Thyroid gland (tissue), 4 donors: ENCODE measurements at places on chromosomes 5 and 9. TPM values are rescaled to one million over a fixed set of nuclear protein-coding genes. Genes with fewer than 3 reads are reported as not detected.

GRCh38 chr9:104843644-104844240 lies 79.8 kb downstream of the NIPSNAP3B start:
- no peak overlapping the region for H3K27ac ChIP-seq
- no peaks in the 10 kb centered on the region for H3K27me3 ChIP-seq

GRCh38 chr9:126470241-126470993 lies 143.3 kb upstream of the LMX1B start:
- H3K27ac ChIP-seq, result no peak overlapping the region
- no peaks in the 10 kb centered on the region for H3K36me3 ChIP-seq
- no peaks in the 10 kb centered on the region for H3K4me1 ChIP-seq
- no peaks in the 10 kb centered on the region for H3K27me3 ChIP-seq
- no peak for DNase-seq

- H3K4me3 ChIP-seq, result no peak overlapping the region
- H3K4me1 ChIP-seq, result peaks cover 19% of the 10 kb centered on the region
- no peak for DNase-seq
- H3K36me3 ChIP-seq, result no peaks in the 10 kb centered on the region
- H3K27ac ChIP-seq, result no peak overlapping the region
Measured at GRCh38 chr9:112069318-112070169, 105.6 kb downstream of the SUSD1 start.

DNA sequence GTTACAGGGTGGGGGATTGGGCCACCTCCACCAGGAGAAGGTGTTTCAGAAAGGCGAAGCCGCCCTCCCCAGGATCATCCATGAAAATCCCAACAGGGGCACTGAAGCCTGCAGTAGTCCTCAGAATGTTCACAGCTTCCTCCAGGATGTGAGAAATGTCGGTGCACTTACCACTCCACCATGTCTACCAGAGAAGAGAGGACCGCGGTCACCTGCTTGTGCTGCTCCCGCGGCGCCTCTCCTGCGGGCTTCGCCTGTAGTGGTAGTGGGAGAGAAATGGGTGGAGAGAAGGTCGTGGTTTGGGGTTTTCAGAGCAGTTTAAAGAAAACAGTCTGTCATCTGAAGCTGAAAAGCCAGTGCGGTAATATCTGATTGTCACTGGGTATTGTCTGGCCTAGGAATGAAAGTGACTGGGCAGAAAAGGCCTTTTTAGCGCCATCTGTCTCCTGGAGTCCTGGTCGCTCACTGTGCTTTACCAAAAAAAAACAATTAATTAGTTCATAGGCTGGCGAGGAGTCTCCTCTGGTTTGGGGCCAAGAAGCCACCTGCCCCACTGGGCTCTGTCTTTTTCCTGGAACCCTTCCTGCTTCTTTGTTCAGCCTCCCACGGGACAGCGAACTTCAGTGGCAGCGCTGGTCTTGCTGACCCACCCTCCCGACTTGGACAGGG lies 23.0 kb upstream of the PPP1R26 start:
- H3K4me1 ChIP-seq, result no peaks in the 10 kb centered on the region
- no peak overlapping the region for H3K27ac ChIP-seq
- no peaks in the 10 kb centered on the region for H3K36me3 ChIP-seq
- no peak overlapping the region for H3K4me3 ChIP-seq

DNA sequence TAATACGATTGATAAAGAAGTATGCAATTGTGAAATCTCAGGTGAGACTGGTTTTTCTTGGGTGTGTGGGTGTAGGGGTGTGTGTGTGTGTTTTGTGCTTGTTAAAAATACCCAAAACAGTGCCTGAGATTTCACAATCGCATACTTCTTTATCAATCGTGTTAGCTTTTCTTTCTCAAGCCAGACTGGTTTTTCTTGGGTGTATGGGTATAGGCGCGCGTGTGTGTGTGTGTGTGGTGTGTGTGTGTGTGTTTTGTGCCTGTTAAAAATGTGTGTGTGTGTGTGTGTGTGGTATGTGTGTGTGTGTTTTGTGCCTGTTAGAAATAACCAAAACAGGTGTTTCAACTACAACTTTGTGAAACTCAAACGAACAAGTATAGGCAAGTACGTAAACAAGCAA lies 53.7 kb downstream of the CERT1 start:
- peak; percentile 20 for DNase-seq
- no peaks in the 10 kb centered on the region for H3K27me3 ChIP-seq
- H3K4me3 ChIP-seq, result no peak overlapping the region
- H3K36me3 ChIP-seq, result no peaks in the 10 kb centered on the region

DNA sequence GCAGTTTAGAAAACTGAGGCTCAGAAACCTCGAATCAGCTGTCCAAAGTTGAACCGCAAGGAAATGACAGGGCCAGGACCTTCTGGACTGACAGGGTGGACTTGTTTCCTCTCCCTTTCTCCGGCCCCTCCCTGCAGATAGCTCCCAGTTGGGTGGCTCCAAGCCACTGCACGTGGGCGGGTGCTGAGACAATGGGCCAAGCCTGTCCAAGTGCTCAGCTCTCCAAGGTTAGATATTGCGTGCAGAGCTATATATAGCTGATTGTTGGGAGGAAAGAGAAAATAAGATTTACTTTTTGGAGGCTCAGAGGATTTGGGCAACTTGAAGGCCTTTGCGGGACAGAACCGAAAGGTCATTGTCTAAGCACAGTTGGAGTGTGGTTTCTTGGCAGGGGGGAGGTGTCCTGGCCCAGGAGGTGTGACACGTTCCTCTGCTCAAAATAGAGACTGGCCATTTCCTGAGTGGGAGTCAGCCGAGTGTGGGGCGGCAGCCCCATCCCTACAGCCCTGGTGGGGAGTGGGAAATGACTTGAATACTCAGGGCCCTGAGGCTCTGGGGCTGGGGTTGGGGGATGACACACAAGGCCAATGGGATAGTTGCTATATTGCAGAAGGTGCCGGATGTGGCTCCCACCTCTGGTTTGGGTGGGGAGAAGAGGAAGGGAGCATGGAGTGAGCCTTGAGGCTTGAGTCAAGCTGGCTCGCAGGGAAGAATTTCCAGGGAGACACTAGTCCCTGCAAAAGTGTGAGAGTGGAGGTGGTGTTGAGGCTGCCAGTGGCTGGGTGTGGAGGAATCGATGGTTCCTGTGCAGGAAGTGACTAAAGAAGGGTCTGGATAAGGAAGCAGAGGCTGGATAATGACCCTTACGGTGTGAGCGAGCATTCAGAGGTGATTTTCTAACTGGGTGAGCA lies 44.4 kb upstream of the SMAD5 start:
- no peaks in the 10 kb centered on the region for H3K36me3 ChIP-seq
- peak overlapping the region; percentile 8 for H3K27ac ChIP-seq
- peaks cover 11% of the 10 kb centered on the region for H3K4me1 ChIP-seq
- no peaks in the 10 kb centered on the region for H3K27me3 ChIP-seq
- peak; percentile 86 for DNase-seq

DNA sequence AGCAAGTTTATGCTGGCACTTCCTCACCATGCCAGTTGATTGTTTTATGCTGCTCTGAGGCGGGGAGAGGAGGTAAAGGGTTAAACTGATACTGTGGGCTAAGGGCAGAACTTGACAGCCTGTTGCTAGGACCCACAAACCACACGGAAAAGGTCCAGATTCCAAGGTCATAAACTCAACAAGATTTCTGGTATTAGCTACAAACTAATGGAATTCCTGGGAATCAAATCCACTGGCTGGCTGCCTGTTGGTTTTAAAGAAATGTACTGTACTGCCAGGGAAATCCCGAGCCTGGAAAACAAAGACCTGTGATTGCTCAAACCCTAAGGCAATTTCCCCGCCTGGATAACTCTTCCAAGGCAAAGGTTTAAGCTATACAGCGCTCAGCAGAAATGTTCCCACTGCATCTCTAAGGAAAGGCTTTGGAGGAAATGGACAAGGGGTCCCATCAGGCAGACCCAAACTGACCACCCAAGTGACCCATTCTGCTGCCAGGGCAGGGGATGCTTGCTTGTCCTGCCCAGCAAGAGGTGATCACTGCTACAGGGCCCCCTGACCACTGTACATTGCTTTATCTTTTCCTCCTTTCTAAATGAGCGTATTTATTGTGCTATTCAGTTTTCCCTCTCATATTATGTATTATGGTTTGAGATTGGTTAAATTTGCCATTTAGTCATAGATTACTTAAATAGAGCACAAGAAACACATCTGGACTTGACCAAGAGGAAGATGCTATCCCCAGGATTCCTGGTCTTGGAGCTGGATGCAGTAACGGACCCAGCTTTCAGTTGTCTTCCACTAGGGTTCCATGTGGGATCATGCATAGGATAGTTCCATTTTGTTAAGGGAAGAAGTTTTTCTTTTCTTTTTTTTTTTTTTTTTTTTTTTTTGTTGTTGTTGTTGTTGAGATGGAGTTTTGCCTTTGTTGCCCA lies 124.3 kb downstream of the SUSD1 start:
- DNase-seq, result no peak
- no peaks in the 10 kb centered on the region for H3K27me3 ChIP-seq
- no peaks in the 10 kb centered on the region for H3K36me3 ChIP-seq
- no peak overlapping the region for H3K27ac ChIP-seq
- H3K4me3 ChIP-seq, result no peak overlapping the region
- peaks cover 7% of the 10 kb centered on the region for H3K4me1 ChIP-seq

Gene KIAA1191
- total RNA-seq, result 109 TPM
